ENCODE measurements at places on chromosomes 2 and 18.

GRCh38 chr2:239312081-239312511 is 88.7 kb downstream of the HDAC4 start:
- H3K27ac ChIP-seq: no peak overlapping the region
- H3K27me3 ChIP-seq: no peaks in the 10 kb centered on the region
- peaks cover 7% of the 10 kb centered on the region for H3K36me3 ChIP-seq
- no peak overlapping the region for H3K4me3 ChIP-seq
- no peak for DNase-seq
- peaks cover 25% of the 10 kb centered on the region for H3K4me1 ChIP-seq

DNA sequence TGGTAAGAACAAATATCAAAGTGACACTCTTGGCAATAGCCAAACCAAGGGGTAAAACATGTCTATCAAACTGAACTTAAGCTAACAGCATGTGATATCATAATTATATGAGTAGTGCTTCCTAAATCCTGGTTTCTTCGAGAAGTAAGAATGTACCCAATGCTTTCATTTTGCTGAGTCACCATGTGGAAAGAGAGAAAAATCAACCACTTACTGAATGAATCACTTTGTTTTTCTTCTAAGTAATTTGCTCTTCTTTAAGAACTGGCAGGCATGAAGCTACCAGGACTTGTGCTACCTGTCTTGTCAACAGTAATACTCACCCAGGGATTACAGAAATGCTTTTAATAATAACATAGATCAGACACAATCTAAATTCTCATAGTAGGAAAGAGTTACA is 19.0 kb upstream of the DUSP19 start:
- H3K4me1 ChIP-seq: no peaks in the 10 kb centered on the region
- DNase-seq: peak; percentile 89
- no peak overlapping the region for H3K27ac ChIP-seq
- H3K36me3 ChIP-seq: no peaks in the 10 kb centered on the region
- H3K27me3 ChIP-seq: no peaks in the 10 kb centered on the region

- peaks cover 20% of the 10 kb centered on the region for H3K36me3 ChIP-seq
- DNase-seq: peak; percentile 96
- no peak overlapping the region for H3K4me3 ChIP-seq
- H3K27me3 ChIP-seq: no peaks in the 10 kb centered on the region
- H3K27ac ChIP-seq: peak overlapping the region; percentile 85
These were observed 48.0 kb downstream of the COA5 start for GRCh38 chr2:98560256-98560771.

- H3K4me3 ChIP-seq: no peak overlapping the region
- H3K36me3 ChIP-seq: peaks cover 47% of the 10 kb centered on the region
- H3K4me1 ChIP-seq: no peaks in the 10 kb centered on the region
- H3K27ac ChIP-seq: no peak overlapping the region
These were observed 32.2 kb downstream of the MTERF4 start for GRCh38 chr2:241069821-241070281.

GRCh38 chr18:61503688-61504087 is 170.5 kb downstream of the CDH20 start:
- peaks cover 7% of the 10 kb centered on the region for H3K27me3 ChIP-seq
- H3K27ac ChIP-seq: no peak overlapping the region
- H3K4me1 ChIP-seq: no peaks in the 10 kb centered on the region
- no peaks in the 10 kb centered on the region for H3K36me3 ChIP-seq
- no peak overlapping the region for H3K4me3 ChIP-seq
- peak; percentile 11 for DNase-seq

- H3K27ac ChIP-seq: no peak overlapping the region
- H3K36me3 ChIP-seq: peaks cover 7% of the 10 kb centered on the region
- peaks cover 12% of the 10 kb centered on the region for H3K4me1 ChIP-seq
- no peak overlapping the region for H3K4me3 ChIP-seq
These were observed 3.4 kb downstream of the TMEM185B start for GRCh38 chr2:120219766-120220165.

GRCh38 chr2:47810850-47811249 is 27.9 kb downstream of the MSH6 start:
- no peak overlapping the region for H3K27ac ChIP-seq
- DNase-seq: no peak
- H3K4me3 ChIP-seq: no peak overlapping the region
- peaks cover 30% of the 10 kb centered on the region for H3K36me3 ChIP-seq
- no peaks in the 10 kb centered on the region for H3K27me3 ChIP-seq

- H3K27ac ChIP-seq: no peak overlapping the region
- no peaks in the 10 kb centered on the region for H3K36me3 ChIP-seq
- no peak for DNase-seq
- H3K4me3 ChIP-seq: no peak overlapping the region
These were observed 118.2 kb downstream of the HDAC4 start for GRCh38 chr2:239282448-239283287.

DNA sequence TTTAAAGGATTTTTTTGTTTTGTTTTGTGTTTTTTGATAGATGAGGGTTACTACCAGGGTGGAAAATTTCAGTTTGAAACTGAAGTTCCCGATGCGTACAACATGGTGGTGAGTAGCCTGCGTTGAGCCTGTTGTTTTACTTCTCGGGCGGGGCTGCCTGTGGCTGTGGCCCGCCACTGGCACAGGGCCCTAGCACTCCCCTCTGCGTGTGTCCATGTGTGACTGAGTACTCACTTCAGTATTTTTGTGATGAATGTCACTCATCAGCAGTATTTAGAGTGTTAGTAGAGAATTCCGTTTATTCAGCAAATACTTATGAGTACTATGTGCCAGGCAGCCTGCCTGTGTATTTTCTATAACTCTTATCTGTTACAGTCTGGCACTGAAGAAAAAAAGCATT is 44.3 kb upstream of the SCLY start:
- H3K27me3 ChIP-seq: no peaks in the 10 kb centered on the region
- no peak overlapping the region for H3K4me3 ChIP-seq
- no peak for DNase-seq
- no peak overlapping the region for H3K27ac ChIP-seq
- peaks cover 6% of the 10 kb centered on the region for H3K36me3 ChIP-seq

DNA sequence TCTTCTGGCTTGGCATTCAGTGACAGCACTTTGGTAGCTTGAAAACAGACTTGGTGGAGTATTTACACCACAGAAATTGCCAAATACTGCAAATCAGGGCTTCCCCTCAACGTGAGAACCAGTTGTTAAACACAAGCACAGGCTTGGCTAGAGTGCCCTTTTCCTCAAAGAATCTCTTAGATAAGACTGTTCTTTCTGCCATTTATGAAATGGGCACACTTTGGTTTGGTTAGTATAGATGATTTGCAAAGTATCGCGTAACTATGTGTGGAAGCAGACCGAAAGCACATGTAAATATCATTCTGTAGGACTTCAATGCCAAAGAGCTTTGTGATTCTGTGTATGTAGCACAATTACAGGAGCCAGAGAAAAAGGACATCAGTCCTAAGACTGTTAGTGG is 308.2 kb downstream of the DCC start:
- no peaks in the 10 kb centered on the region for H3K27me3 ChIP-seq
- no peak overlapping the region for H3K27ac ChIP-seq
- no peak for DNase-seq
- no peak overlapping the region for H3K4me3 ChIP-seq

- H3K36me3 ChIP-seq: no peaks in the 10 kb centered on the region
- H3K4me3 ChIP-seq: no peak overlapping the region
- DNase-seq: no peak
- H3K27ac ChIP-seq: no peak overlapping the region
- peaks cover 6% of the 10 kb centered on the region for H3K4me1 ChIP-seq
- H3K27me3 ChIP-seq: no peaks in the 10 kb centered on the region
These were observed 11.2 kb downstream of the STRN start for GRCh38 chr2:36954977-36955607.

- H3K4me3 ChIP-seq: no peak overlapping the region
- H3K4me1 ChIP-seq: peaks cover 7% of the 10 kb centered on the region
- H3K27me3 ChIP-seq: no peaks in the 10 kb centered on the region
- DNase-seq: no peak
- H3K27ac ChIP-seq: no peak overlapping the region
- H3K36me3 ChIP-seq: no peaks in the 10 kb centered on the region
These were observed 317.0 kb upstream of the MMADHC start for GRCh38 chr2:149904352-149905175.

- H3K4me3 ChIP-seq: no peak overlapping the region
- H3K36me3 ChIP-seq: no peaks in the 10 kb centered on the region
- peaks cover 23% of the 10 kb centered on the region for H3K27me3 ChIP-seq
- DNase-seq: peak; percentile 18
- H3K4me1 ChIP-seq: no peaks in the 10 kb centered on the region
These were observed 8.4 kb downstream of the POMC start for GRCh38 chr2:25159949-25160348.

- peak overlapping the region; percentile 55 for H3K27ac ChIP-seq
- no peak overlapping the region for H3K4me3 ChIP-seq
- H3K36me3 ChIP-seq: no peaks in the 10 kb centered on the region
- peak; percentile 91 for DNase-seq
- no peaks in the 10 kb centered on the region for H3K27me3 ChIP-seq
These were observed 34.5 kb upstream of the CCNYL1 start for GRCh38 chr2:207676827-207677354.

DNA sequence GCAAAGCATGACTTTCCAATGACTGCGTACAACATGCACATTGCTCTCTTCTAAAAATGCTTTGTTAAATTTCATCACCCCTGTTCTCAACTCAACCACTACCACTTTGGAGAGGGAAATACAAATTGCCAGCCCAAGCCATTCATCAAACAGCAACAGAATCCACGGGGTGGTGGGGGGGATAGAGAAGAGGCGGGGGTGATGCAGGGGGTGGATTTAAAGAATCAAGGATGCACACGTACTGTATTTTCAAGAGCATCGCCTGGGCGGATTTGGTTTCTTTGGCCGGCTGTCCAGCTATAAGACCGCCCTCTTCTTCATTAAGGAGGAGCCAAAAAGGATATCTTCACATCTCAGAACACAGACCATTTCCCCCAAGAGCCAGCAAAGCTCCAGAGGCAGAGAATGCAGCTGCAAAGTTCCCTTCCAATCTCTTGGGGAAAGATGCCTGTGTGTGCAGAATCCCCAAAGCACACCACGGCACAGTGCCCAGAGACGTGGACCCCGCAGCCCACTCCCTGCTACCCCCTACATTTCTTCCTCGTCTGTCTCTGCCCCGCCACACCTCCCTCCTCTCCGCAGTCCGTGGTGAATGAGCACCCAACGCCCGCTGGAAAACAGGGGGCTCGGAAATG is 977 bp downstream of the SLC8A1 start:
- DNase-seq: peak; percentile 81
- no peaks in the 10 kb centered on the region for H3K27me3 ChIP-seq
- H3K27ac ChIP-seq: peak overlapping the region; percentile 91
- peaks cover 2% of the 10 kb centered on the region for H3K36me3 ChIP-seq
- H3K4me3 ChIP-seq: peak overlapping the region; percentile 96

GRCh38 chr2:9071584-9072124 is 68.2 kb upstream of the MBOAT2 start:
- no peaks in the 10 kb centered on the region for H3K36me3 ChIP-seq
- no peak for DNase-seq
- no peak overlapping the region for H3K4me3 ChIP-seq
- no peaks in the 10 kb centered on the region for H3K27me3 ChIP-seq
- H3K27ac ChIP-seq: no peak overlapping the region

DNA sequence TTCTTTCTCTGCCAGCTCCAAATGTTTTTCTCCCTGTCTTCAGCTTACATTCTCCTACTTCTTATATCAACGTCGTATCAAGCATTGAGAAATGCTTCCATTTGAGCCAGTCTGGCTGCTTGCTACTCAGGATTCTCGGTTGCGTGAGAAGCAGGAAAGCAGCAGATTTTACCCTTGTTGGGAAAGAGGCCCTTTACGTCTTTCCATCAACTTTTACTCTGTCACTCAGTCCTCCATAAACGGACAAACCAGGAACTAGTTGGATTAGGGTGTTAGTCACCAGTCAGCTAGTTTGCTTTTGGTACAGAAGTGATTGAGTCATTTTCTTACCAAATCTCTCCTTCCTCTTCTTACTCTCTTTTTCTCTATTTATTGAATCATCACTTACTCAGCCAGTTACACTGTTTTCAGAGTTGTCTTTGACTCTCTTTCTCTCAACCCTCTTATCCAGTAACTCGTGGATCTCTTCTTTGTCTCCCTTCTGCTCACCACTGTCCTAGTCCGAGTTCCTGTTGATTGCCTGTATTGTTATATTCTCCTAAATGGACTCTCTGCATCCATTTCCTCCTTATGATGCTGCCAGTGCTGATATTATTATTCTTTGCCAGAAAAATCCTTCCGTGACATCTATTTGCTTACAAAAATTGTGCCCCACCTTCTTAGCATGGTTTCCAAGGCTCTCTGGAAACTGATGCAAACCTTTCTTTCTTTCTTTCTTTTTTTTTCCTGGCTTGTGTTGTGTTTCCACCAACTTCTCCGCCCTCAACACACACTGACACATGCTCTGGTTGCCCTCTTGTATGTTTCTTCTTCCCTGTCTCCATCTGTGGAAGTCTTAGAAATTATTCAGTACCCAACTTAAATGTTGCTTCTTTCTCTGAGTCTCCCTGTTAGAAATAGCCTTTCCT is 61.5 kb downstream of the VRK2 start:
- peak; percentile 97 for DNase-seq
- H3K36me3 ChIP-seq: no peaks in the 10 kb centered on the region
- peaks cover 7% of the 10 kb centered on the region for H3K4me1 ChIP-seq
- no peaks in the 10 kb centered on the region for H3K27me3 ChIP-seq

- no peak overlapping the region for H3K27ac ChIP-seq
- no peak overlapping the region for H3K4me3 ChIP-seq
- H3K27me3 ChIP-seq: no peaks in the 10 kb centered on the region
- H3K36me3 ChIP-seq: no peaks in the 10 kb centered on the region
- DNase-seq: peak; percentile 23
- H3K4me1 ChIP-seq: peaks cover 5% of the 10 kb centered on the region
These were observed 228.0 kb upstream of the SMAD7 start for GRCh38 chr18:49178736-49179135.

GRCh38 chr2:135169900-135170753 is 118.0 kb downstream of the RAB3GAP1 start:
- no peaks in the 10 kb centered on the region for H3K4me1 ChIP-seq
- no peak overlapping the region for H3K4me3 ChIP-seq
- no peaks in the 10 kb centered on the region for H3K27me3 ChIP-seq
- peaks cover 34% of the 10 kb centered on the region for H3K36me3 ChIP-seq
- no peak overlapping the region for H3K27ac ChIP-seq

GRCh38 chr2:82789851-82790205 is 1669.3 kb downstream of the SUCLG1 start:
- no peaks in the 10 kb centered on the region for H3K36me3 ChIP-seq
- no peaks in the 10 kb centered on the region for H3K27me3 ChIP-seq
- no peak for DNase-seq
- H3K27ac ChIP-seq: no peak overlapping the region
- no peaks in the 10 kb centered on the region for H3K4me1 ChIP-seq
- H3K4me3 ChIP-seq: no peak overlapping the region

All from IMR-90 (cell line).